Activated CD8-positive, alpha-beta memory T cell treated with anti-CD3 and anti-CD28 coated beads for 1 hour (primary cell): ENCODE measurements at places on chromosomes 11 and 22.

DNA sequence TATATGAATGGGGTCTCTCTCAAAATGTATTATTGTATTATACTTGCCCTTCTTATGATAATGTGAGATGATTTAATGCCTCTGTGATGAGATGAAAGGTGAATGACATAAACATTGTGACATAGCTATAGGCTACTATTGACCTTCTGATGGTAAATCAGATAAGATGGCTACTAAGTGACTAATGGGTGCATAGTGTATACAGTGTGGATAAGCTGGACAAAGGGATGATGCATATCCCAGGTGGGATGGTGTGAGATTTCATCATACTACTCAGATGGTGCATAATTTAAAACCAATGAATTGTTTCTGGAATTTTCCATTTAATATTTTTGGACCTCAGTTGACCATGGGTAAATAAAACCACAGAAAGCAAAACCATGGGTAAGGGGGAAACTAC lies 243.5 kb downstream of the SBF2 start:
- no peak for DNase-seq

- no peak for DNase-seq
These were observed 42.2 kb downstream of the BUD13 start for GRCh38 chr11:116730601-116731000.

DNA sequence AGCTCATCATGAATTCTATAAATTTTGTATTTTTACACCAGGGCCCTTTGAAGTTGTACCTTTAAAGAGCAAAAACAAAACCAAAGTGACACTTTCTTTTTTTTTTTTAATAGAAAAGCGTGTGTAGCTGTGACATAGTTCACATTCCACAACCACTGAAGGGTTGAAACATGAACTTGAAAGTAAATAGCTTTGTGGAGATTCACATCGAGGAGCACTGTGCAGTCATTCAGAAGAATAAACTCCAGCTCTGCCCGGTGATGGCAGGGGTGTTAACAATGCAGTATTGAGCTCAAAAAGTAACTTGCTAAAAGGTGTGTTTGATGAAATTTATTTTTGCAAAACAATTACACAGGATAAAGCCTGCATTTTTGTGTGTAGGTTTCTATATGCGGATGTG lies 1166.2 kb downstream of the TBC1D22A start:
- DNase-seq, result no peak

DNA sequence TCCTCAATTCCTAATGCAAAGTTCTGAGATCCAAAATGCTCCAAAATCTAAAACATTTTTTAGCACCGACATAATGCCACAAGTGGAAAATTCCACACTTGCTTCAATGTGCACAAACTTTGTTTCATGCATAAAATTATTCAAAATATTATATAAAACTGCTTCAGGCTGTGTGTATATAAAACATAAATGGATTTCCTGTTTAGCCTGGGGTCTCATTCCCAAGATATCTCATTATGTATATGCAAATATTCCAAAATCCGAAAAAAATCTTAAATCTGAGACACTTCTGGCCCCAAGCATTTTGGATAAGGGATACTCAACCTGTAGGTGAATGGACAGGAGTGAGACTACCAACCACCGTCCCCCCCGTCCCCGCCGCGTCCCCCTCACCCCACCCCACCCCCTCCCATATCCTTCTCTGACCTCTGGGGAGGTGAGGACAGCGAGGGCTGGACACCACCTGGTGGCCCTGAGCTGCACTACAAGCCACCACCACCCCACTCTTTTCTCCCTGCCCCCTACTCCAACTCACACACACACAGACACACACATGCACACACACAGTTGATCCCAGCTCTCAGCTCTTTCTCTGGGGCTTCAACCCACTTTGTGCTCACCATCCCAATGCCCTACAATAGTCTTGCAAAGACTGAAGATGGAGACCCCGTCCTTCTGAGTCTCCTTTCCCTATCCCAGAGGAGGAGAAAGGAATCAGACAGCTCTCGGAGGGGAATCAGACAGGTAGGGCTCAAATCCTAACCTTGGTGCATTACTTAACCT lies 101.0 kb downstream of the PDE2A start:
- no peak for DNase-seq

DNA sequence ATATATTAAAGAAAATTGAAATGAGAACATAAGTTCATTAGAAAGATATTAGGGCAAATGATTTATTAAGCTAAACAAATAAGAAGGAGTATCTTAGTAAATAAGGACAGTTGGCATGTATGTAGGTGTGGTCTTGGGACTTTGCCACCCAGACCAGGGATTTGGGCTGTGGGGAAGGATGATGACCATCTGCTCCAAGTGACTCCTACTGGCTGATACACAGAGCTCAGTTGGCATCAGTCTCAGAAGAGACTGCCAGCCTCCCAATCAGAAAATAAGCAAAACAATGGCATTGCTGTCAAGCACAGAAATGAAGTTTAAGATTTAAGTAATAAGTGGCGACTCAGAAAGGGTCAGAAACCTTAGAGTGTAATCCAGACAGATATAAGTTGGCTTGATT lies 49.5 kb downstream of the PAX6 start:
- no peak for DNase-seq

DNA sequence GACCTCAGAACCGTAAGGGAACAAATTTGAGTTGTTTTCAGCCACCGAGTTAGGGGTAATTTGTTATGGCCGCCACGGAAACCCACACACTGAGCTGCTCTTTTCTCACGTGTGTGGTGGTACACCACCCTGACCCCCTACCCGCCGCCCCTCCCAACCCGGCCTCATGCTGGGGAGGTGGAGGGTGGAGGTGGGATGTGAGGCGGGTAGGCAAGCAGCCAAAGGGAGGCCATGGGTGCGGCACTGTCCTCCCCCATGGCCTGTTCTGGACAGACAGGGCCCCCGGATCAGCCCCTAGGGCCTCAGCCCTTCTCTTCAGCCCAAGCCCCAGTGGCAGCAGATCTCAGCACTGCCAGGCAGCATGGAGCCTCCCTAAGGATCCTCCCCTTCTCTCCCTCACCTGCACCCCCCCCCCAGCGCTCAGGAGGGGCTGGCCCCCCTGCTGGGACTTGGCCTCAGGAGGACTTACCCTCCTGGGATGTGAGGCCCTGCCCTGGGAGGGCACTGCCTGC lies 7.9 kb downstream of the PRR5 start:
- DNase-seq, result no peak

DNA sequence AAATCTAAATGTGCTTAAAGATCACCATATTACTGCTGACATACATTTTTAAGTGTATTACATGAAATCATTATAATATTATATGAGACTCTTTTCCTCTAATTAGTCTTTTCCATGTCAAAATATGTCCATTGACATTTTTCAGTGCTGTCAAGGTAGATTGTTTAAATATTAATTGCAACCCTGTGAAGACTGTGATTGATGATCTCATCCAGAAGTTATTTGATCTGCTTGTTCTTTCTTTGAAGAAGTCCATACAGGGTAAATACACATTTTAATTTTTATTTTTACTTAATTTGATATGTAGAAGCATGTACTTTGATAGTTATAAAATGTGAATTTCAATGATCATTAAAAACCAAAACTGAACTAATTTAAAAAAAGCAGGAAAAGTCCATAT lies 38.4 kb downstream of the DYNC2H1 start:
- no peak for DNase-seq

GRCh38 chr11:120326845-120327281 lies 1.8 kb downstream of the TLCD5 start:
- no peak for DNase-seq

- DNase-seq, result no peak
These were observed 19.4 kb downstream of the SYTL2 start for GRCh38 chr11:85791409-85791990.

GRCh38 chr11:114343020-114343419 lies 46.8 kb downstream of the NNMT start:
- DNase-seq, result no peak

DNA sequence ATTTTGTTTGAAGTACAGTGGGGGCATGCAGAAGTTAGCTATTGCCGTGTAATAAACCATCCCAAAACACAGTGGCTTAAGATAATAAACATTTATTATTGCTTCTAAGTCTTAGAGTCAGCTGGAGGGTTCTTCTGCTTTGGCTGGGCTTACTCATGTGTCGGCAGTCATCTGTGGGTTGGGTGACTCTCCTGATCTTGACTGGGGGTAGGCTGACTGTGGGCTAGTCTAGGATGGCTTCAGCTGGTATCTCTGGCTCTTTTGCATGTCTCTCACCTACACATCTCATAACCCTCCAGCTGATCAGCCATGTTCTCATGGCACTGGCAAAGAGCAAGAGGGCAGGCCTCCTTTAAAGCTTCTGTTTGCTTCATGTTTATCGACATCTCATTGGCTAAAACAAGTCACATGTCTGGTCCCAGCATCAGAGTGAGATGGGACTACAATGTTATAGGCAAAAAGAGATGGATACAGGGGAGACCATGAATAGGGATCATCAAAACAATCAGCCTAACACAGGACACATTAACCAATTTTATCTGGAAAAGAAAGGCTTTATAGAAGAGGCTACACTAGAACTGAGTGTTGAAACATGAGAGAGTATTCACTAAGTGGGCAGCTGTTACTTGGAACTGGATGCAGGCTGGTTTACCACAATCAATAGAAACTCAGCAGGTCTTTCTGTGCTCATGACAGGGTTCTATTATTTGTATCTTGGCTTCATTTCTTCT lies 5.1 kb downstream of the LRRC51 start:
- no peak for DNase-seq

- DNase-seq, result no peak
These were observed 162.7 kb downstream of the NTM start for GRCh38 chr11:131533149-131533548.

DNA sequence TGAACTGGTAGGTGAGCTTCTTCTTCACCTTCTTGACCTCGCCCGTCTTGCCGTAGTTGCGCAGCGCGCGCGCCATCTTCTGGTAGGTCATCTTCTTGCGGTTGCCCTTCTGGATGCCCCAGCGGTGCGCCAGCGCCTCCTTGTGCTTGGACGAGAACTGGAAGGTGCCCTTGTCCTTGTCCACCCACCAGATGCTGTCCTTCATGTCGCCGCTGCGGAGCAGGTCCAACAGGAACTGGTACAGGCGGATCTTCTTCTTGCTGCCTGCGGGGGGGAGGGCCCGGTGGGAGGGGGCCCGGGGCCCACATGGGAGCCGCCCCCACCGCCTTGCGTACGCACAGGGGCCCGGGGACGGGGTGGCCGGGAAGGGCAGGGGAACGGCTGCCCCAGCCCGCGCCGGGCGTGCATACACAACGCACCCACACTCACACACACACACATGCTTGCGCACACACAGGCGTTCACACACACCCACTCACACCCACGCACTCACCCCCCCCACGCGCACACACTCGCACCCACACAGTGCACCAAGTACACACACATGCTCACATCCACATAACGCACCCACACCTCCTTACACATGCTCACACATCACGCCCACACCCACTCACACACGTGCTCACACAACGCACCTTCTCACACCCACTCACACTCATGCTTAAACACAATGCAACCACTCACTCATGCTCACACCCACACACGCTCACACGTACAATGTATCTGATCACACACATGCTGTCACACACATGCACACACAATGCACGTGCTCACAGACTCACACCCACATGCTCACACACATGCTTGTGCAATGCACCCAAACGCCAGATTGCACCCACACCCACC lies 3.0 kb upstream of the MYBPC3 start:
- no peak for DNase-seq

DNA sequence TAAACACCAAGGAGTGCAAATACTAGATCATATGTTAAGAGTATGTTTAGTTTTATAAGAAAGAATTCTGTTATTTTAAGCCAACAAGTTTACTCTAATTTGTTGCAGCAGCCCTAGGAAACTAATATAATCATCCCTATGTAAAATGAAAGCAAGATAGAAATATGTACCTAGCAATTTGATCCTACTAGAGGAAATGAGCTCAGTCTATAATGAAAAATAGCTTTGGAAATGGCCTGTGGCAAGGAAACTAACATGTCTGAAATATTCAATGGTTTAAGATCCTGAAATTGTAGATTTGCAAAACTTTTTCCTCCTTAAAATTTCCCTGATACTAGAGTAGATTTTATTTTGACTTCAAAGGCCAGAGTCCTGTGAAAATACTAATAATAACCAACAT lies 112.7 kb upstream of the SLC5A12 start:
- no peak for DNase-seq

DNA sequence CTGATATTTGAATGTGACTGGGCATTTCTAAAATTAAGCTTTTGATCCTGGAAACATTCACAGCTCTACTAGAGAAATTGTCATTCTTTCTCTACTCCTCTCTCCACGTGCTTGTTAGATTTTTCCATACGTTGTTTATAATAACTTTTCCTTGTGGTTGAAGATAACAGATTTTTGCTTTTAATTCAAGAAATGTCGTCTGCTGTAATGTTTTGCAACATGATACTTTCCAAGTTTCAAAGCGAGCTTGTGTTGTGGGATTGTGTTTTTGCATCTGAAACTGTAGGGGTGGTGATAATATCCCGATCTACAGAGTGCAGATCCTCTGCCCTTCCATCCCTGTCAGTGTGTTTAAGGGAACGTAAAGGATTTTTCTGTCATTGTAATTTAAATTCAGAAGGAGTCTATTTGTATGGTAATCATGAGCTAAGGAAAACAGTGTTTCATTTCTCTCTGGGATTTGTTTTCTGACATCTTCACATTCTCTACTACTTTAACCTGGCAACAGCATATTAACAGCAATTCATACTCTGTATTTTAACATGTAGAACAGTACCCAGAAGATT lies 321.4 kb downstream of the FAT3 start:
- no peak for DNase-seq

- no peak for DNase-seq
These were observed 37.3 kb downstream of the FLI1 start for GRCh38 chr11:128731041-128731663.

- DNase-seq, result no peak
These were observed 30.0 kb upstream of the RAB39A start for GRCh38 chr11:107898270-107898669.

- DNase-seq, result no peak
These were observed 56.2 kb downstream of the DENND5A start for GRCh38 chr11:9208726-9209501.

- DNase-seq, result no peak
These were observed 1.4 kb downstream of the ARFGAP3 start for GRCh38 chr22:42855721-42856120.

DNA sequence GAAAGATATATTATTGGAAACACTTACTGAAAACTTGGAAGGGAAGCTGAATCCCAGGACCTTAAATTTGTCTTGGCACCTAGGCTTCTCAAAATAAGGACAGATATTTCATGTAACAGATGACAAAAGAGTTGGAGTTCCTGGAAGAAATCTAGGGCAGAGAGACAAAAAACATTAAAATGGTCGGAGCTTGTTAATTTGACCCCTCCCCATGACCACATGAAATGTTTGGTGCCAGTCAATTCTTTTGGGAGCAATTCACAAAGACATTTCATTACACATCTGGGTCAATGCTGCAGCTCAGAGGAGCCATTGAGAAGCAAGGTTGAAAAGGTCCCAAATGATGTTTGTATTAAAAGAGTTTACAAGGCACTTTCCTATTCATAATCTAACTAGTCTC lies 162.0 kb upstream of the GUCY1A2 start:
- DNase-seq, result no peak

DNA sequence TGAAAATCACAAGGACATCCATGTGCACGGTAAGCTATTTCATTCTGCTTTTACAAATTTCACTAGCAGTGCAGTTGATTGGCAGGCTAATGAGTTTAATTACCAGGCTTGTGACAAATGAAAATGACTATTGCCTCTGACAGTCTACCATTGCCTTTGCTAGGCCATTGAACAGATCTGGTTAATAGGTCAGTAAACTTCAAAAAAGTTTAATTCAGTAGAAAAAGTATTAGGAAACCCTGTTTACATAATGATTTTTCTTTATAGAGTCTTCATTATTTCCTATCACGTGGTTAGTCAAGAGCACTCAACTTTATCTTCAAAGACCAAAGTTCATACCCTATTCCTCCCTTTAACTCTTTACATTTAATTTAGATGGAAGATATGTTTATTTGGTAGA lies 77.0 kb downstream of the PRMT3 start:
- no peak for DNase-seq
